ENCODE measurements at places on chromosomes 16 and 17.

DNA sequence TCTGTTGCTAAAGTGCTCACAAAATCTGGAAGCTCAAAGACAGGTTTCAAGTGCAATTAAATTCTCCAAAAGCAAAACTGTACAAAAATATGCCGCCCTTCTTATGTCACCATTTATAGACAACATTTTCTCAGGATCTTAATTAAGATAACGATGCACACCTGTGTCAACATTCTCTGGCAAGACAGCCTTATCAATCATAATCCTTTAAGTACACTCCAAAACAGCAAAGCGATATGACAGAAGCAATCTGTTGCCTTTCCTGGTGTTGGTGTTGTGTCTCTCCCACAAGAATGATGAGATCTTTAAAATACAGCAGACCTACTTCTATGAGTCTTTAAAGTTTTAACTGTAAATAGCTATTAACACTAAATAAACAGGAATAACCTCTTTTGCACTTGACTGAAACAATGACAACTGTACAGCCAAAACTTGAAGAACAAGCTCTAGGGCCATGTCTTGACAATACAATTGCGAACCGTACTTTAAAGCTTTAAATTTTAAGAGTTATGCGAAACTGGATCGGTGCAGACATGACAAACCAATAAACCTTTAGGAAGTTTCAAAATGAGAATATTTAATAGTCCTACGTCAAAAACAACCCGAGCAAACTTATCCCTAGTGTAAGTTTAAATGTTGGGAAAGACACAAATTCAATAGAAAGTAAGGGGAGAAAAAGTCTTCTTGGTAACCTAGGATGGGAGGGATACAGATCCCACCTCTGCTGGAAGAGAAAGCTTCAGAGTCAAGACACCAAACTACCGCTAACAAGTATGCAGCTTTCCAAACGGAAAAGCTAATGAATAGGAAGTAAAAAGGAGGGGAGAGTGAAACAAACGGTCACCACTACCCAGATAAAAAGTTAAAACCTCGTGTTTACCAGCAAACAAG is 3.3 kb upstream of the IRX5 start:
- DNase-seq: no peak

DNA sequence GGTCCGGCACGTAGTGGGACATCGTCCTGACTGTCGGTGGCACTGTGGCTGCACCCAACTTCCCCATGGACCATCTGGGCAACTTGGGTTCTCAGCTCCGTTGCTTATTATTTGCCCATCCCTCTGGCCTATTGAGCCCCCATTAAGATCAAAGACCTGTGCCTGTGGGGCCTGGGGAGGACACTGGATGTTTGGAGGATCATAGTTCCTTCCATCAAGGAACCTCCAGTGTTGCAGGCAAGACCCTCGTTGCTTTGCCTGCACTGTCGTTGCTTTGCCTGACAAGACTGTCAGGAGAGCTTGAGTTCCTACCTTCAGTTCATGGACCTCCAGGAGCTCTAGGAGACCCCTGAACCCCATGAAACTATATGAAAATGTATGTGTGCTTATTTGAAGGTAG is 127.2 kb downstream of the CCDC144A start:
- no peak for DNase-seq

GRCh38 chr17:41013181-41013580 is 4.3 kb upstream of the KRTAP3-1 start:
- DNase-seq: no peak

- DNase-seq: no peak
Measured at GRCh38 chr17:32452281-32452680, 8.0 kb downstream of the PSMD11 start.

DNA sequence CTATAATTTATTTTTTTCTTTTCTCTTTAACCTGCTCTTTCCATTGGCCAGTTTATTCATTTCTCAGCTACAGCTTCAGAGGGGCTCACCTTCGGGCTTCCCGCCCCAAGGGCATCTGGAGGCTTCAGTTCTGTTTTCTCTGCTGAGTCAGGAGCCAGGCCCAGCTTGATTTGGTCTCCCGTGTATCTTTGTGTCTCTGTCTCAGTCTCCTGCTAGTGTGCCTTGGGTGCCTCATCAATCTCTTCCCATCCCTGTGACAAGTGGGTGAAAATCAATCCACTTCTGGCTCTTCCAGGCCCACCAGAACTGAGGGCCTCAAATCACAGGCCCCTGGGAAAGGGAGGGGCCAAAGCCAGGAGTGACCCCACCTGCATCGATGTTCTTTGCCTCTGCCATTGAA is 72.1 kb downstream of the CCDC182 start:
- peak; percentile 56 for DNase-seq

- no peak for DNase-seq
Measured at GRCh38 chr16:81692021-81692420, 87.1 kb upstream of the PLCG2 start.

DNA sequence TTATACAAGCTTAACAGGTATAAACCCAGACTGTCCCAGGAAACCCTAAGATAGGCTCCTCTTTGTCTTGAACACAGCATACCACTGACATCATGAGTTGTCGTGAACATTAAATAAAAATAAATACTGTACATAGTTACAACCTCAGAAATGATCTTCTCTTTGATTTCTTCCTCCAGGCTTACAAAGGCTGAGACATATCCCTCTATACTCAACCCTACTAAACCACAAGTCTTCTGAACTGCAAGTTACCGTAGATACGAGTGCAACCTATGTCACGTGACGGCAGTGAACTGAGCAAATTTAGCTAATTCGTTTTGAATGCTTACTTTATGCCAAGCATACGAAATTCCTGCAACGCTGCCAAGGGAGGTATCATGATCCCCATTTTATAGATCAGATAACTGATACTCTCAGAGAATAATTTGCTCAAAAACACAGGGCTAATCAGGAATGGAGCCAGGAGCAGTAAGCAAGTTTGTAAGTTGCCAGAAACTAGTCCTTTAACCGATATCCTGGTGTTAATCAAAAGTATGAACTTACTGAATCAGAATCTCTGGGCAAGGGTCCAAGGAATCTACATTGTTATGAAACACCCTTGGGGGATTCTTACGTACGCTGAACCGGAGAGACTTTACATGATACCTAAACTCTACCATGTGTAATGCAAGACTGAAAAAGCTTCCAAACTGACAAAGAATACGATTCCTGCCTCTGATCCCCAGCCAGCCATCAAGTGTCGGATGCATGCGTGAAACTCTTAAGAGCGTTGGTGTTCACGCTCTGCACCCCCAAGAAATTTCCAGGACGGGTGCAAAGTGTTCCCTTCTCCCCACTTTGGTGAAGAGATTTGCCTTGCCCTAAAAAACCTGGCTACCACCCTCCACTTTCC is 106.2 kb downstream of the XYLT1 start:
- DNase-seq: no peak

DNA sequence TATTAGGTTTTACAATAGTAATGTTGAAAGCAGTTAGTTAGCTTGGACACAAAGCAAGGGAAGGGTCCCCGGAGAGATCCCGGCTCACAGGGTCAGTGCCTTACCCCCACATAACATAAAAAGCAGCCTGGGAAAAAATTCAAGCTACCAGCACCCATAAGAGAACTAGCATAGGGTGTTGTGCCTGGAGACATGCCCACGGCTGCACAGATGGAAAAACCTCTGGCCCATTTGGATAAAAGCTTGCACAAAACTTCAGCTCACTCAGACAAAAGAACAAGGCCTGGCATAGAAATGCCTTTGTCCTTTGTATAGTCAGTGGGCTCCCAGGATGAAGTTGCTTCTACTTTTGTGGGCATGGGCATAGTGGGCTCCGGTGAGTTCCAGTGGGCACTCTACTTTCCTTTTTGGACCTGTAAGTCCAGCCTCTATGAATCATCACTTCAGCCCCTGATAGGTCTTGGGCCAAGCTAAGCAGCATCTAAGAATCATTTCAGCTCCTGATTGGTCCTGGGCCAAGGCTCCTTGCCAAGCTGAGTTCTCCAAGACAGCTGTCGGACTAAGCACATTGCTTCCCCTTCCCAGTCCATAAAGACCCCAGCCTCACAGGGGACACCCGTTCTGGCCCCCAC is 1.3 kb upstream of the RDM1 start:
- DNase-seq: no peak

DNA sequence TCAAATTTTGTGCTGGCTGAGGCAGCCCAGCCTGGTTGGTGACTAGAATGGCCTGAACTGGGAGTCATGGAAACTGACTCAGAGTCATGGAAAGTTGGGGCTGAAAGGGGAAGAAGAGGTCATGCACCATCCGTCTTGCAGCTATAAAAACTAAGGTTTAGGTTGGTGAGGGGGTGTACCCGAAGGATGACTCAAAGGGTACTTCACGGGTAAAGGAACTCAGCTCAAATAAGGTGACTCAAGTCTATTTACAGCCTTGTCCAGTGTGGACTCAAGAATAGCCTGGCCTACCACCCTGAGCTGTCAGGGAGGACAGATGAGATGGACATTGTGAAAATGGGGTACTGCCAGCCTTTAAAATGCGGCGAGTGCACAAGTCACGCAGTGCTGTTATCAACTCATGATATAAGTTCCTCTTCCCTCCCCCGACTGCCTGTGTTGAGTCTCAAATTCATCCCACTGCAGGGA is 18.6 kb downstream of the CD300LB start:
- DNase-seq: no peak

DNA sequence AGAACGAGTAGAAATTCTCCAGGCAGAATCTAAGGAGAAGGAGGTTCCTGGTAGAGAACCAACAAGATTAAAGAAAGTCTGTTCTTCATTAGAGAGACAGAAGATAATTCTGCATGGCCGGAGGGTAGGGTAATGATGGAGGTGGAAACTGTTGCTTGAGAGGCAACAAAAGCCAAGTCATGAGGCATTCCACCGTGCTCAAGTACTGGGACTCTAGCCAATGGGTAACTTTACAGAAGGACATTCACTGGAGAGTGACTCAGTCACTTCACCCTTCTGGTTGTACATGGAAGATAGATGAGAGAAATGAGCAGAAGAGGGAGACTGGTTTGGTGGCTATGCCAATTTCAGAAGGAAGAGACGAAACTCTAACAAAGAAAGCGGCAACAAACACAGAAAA is 53.6 kb upstream of the ANKFN1 start:
- no peak for DNase-seq

DNA sequence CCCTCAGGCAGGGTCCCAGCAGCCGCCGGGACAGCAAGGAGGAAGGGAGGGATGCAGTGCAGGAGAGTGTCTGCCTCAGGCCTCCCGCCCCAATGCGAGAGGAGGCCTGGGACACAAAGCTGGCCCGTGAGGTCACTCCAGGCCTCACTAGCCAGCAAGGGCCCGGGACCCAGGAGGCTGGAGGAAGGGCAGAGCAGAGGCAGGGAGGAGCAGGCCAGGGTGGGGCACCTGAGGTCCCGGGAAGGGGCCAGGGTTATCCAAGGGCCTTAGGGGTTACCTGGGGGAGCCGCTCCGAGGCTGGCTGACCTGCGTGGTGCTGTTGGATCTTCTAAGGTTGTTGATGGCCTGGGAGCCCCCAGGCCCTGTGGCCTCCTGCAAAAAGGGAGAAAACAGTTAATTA is 14.1 kb downstream of the CEP131 start:
- no peak for DNase-seq

- no peak for DNase-seq
Measured at GRCh38 chr17:61849674-61850073, 13.7 kb downstream of the BRIP1 start.

- no peak for DNase-seq
Measured at GRCh38 chr16:72241930-72242329, 70.0 kb upstream of the PMFBP1 start.

All from ascending aorta (tissue), 2 donors.